ENCODE measurements at places on chromosomes 12 and 14.
A peak's percentile ranks its signal among the peaks of the same experiment; 100 is the strongest.

DNA sequence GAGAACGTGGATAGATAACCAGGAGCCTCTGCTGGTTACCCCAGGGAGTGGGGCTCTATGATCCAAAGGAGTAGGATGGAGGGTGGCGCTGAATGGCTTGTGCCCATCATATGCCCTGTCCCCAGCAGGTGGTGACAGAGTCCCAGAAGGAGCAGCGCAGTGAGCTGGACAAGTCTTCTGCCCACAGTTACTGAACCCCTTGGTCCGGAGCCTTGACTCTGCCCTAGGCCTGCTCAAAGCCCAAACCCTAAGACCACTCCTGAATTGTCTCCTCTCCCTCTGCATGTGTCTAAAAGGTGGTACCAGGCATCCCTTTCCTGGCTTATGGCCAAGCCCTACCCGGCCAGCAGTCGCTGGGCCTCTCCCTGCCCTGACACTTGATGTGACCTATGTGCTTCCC lies 3.2 kb downstream of the PRPH start:
- no peak for DNase-seq

DNA sequence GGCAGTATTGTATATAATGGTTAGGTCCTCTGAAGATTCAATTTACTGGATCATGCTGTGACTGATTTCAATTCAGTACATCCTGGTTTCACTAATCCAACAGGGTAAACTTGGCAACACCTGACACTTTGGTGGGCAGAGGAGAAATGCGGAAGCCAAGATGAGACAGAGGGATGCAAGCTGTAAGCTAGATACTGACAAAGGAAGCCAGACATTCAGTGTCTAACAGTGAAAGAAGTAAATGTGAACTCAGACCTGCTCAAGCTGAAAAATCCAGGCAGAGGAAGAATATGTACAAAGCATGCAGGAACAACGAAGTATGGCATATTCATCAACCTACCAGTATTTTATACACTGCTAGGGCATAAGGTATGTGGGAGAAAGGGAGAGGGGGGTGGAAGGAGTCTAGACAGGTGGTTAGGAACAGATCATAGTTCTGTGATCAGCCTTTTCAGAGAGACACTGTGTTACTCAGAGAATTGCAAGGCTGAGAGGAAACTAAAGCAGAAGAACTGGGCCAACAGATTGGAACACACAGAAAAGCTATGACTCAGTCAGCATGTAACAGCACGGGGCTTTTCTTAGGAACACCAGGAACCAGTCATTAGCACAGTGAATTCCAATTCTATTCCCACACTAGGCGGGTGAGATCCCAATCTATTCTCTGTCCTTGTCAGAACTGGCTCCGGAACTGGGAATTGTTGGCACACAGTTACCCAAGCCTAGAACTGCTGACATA lies 40.3 kb downstream of the NELL2 start:
- DNase-seq = no peak

- DNase-seq = no peak
Measured at GRCh38 chr14:90299408-90299807, 32.3 kb downstream of the NRDE2 start.

DNA sequence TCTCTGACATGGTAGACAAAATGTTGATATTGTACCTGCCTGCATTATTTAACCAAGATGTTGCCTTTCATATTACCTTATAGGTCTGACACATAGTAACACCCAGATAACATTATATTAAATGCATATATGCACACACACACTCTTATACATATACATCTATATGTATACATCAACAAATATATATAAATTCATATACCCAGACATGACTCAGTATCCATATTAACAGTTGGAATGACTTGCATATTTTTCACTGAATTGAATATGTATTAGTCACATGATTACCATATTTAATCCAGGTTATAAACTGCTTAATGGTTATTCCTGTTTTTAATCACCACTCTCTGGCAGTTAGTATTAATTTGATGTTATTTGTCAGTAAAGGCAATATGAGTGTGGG lies 85.2 kb downstream of the PAX9 start:
- DNase-seq = no peak

- DNase-seq = no peak
Measured at GRCh38 chr14:92404018-92404417, 81.1 kb downstream of the SLC24A4 start.

- DNase-seq = no peak
Measured at GRCh38 chr12:95740751-95741150, 49.8 kb downstream of the NTN4 start.

DNA sequence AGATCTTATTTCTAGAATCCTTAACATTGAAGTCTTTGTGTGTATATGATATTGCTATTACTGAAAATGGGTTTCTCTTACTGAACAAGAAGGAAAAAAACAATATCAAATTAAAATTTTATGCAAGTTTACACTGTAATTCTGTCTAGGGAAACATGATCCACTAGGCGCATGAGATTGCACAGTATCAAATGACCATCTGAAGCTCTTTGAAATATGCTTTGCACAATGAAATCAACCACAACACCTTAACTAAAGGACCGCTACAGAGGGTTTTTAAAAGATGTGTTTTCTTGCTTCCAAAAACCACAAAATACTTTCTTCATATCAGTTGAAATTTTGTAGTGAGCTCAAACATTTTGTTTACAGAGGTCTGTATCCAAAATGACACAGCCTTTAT lies 15.1 kb upstream of the KERA start:
- no peak for DNase-seq

DNA sequence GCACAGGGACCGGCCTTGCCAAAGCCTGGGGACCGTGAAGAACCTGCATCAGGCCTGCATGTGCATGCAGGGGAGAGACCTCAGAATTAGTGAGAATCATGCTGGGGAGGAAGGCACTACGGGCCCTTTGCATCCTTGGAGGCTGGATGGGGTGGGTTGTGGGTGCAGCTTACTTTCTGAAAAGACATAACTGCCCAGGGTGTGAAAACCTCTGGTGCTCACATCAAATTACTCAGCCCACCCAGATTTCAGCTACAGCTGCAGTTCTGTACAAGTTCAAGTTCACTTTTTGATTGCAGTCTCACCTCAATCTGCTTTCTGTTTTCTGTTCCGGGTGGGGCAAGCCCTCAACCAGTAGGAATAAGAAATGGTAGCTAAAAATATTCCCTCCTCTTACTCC lies 130.6 kb downstream of the SLC15A4 start:
- DNase-seq = no peak

- no peak for DNase-seq
Measured at GRCh38 chr12:28540324-28540714, 350.1 kb downstream of the CCDC91 start.

DNA sequence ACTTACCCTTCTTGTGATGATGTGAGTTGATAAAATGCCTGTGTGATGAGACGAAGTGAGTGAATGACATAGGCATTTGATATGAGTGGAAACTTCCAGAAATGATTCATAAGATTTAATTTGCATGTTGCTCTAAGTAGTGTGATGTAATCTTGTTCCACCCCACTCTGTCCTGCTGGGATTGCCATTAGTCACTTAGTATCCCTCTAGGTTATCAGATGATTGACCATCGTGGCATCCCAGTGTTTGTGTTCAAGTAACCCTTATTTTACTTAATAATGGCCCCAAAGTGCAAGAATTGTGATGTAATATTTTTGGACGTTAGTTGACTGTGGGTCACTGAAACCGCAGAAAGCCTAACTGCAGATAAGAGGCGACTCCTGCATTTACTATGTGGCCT lies 214.4 kb upstream of the DIO2 start:
- peak; percentile 81 for DNase-seq

GRCh38 chr12:5881666-5882065 lies 63.4 kb downstream of the ANO2 start:
- no peak for DNase-seq

GRCh38 chr12:12909995-12910420 lies 18.6 kb downstream of the GPRC5A start:
- no peak for DNase-seq

DNA sequence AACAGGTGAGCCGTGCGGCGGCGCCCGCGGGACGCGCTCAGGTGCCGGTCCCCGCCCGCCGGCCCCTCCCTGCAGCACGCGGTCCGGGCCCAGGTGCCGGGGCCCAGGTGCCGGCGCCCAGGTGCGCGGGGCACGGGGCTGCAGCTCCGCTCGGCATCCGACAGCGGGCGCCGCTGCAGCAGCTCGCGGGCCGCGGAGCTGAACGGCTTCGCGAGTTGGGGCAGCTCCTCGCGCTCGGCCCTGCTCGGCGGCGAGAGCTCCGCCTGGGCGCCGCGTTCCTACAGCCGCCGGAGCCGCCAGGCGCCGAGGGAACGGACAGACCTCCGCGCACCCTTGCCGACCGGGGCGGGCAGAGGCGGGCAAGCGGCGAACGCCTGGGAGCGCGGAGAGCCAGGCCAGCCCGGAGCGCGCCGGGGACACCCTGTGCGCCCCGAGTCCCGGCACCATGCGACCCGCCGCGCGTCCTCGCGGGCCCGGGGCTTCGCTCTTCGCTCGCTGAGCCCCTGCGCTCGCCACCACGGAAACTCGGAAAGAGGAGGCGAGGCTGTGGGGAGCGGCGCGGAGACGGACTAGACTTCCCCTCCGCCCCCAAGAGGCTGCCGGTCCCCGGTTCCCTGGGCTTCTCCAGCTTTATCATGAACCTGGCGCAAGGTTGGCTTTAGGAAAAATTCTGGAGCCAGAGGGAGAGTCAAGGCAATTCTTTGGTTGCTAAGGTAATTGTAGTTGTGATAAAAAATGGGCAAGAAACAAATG lies at the start of gene RGS6:
Gene RGS6 (plus strand): TSS at position 201 of the 753 bp plus-strand sequence.
- DNase-seq = no peak
